Diencephalon (tissue), 1 donor: ENCODE measurements at places on chromosomes 11 and 22. TPM values are rescaled to one million over a fixed set of nuclear protein-coding genes. Genes with fewer than 3 reads are reported as not detected.

The NFAM1 gene
- 1.6 TPM for total RNA-seq

The ARFGAP3 gene
- total RNA-seq = 46.6 TPM

The PRG2 gene
- 0.46 TPM for total RNA-seq

The TENM4 gene
- total RNA-seq = 71.5 TPM
